ACHN (cell line): ENCODE measurements at places on chromosomes 12 and 14.

DNA sequence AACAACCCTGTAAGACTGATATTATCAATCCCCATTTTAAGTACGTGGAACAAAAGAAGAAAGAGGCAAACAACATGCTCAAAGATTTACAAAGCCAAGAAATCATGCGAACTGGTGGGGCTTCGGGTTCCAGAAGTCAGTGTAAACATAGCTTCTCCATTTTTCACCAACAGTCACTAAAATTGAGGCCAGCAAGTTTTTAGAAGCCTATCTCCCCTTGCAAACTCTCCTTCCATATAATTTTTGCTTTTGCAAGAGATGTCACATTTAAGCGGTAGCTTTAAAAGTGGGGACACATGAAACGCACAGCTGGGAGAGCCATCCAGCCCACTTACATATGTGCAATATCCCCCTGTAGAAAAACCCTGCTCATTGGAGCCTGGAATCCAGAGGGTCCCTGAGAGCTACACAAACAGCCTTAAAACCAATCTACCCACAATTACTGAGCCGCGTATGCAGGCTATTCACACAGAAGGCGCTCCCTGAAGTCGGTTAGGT is 797 bp downstream of the SLC11A2 start:
- DNase-seq, result no peak

DNA sequence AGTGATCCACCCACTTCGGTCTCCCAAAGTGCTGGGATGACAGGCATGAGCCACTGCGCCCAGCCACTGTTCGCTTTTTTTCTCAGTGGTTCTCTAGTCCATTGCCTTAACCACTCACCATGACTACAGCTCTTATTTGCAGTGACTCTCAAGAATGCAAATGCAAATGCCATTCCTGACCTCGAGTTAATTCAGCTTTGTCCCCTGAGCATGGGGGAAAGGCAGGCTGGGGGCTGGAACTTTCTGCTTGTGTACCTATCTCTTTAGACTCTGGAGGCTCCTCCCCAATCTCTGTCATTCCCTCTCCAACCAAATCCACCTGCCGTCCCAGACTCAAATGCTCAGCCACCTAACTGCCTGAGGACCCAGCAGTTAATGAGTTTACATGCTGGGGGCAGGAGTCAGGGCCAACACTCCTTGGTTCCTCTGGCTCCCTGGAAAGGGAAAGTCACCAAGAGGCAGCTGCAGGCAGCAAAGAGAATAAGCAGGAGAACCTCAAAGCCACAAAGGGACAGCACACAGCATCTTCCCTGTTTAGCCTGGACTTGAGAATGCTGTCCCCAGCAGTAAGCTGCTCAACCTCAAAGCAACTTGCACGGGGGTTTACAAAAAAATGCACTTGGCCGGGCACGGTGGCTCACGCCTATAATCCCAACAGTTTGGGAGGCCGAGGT is 5.3 kb upstream of the HNF1A start:
- DNase-seq, result peak; percentile 44

GRCh38 chr14:30558362-30558674 is 640 bp upstream of the G2E3 start:
- DNase-seq, result no peak

GRCh38 chr12:129196927-129197326 is 343.6 kb downstream of the GLT1D1 start:
- no peak for DNase-seq

- no peak for DNase-seq
Observed at GRCh38 chr12:124480469-124481256, 86.7 kb downstream of the NCOR2 start.

GRCh38 chr14:52686176-52686575 is 9.2 kb downstream of the ERO1A start:
- DNase-seq, result no peak

GRCh38 chr12:48105321-48105866 is 485 bp downstream of the SENP1 start:
- no peak for DNase-seq

DNA sequence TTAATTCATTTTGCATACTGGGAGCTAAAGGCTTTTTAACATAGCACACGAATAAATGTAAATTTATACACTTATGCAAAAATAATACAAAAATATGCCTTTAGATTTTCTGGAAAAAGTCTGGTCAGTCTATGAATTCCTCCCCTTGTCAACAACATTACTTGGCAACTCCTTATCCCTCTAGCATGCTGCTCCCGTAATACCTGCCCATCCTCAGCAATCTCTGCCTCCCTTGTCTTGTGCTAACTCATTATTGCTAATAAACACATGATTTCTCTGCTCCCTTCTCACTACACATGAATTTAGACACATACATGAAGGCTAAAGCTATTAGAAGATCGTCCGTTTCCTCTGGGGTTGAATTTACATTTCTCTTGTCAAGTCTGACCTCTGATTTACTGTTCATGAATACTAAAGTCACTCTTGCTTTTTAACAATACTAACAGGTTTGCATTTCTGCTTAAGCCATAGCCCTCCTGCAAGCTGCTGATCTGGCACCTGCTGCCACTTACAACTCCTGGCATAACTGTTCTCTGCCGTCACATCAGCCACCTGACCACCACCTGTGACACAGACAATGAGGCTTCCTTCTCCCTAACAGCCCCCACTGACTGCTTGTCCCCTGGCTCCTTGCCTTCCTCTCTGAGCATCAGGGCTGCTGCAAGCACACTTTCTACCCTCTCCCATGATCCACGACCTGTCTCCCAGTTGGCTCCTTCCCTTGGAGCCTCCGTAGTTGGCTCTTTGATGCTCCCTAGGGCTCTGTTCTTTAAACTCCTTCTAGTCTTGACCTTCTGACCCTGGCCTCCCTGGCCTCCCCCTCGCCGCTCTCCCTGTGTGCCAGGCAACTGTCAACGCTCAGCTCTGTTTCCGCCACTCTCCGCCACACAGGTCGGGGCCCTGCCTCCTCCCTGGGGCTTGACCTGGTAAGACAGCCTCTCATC is 177.6 kb downstream of the CALM1 start:
- DNase-seq, result no peak

GRCh38 chr12:66533767-66534166 is 145.1 kb downstream of the GRIP1 start:
- no peak for DNase-seq

DNA sequence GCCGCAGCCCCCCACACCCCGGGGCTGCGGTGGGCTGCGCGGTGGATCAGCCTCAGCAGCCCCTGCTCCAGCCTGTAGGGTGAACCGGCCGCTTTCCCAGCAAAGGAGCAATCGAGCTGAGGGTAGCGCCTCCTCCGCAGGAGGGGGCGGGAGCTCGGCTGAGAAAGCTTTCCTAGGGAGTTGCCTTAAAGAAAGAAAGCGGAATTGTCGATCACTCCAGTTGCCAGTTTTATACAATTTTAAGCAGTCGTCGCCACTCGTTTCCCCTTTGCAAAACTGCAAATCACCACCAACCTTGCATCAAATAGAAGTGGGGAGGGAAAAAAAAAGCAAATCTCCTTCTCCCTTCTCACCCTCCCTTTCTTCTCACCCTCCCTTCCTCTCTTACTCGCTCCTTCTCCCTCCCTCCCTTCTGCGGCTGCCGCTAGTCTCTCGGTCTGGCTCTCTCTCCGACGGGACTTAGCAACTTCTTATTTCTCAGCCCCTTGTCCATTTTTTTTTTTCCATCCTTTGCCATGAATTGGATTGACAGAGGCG is at the start of gene PDE3A:
TSS of gene PDE3A (plus strand) at position 424 of the 537 bp plus-strand sequence. CDS start 748 bp downstream, outside the sequence.
- DNase-seq, result peak; percentile 80

DNA sequence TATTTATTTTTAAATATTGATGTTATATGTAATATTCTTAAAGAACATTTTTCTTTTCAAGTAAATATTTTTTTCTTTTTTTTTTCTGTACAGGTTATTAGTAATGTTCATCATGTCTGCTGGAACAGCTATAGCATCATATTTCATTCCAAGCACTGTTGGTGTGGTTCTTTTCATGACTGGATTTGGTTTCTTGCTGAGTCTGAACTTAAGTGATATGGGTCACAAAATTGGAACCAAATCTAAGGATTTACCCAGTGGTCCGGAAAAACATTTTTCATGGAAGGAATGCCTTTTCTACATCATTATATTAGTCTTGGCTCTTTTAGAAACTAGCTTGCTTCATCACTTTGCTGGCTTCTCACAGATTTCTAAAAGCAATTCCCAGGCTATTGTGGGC is 23.2 kb downstream of the PCNX4 start:
- DNase-seq, result no peak

DNA sequence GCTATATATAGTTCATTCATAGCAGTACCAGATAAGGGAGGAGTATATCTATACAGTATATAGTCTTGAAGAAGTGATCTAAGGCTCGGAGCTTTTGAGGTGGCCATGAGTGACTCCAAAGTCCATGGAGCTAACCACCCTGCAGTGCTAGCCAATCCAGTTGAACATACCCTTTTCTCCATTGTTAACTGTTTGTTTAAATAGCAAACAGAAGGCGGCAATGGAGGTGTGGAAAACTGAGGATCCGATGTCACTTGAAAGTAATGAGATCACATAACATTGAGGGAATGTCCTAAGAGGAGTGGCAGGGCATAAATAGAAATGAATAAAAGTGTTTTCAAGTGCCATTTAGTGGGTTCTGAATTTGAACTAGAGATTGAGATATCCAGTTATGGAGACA is 12.4 kb upstream of the SNAPC1 start:
- DNase-seq, result peak; percentile 50

DNA sequence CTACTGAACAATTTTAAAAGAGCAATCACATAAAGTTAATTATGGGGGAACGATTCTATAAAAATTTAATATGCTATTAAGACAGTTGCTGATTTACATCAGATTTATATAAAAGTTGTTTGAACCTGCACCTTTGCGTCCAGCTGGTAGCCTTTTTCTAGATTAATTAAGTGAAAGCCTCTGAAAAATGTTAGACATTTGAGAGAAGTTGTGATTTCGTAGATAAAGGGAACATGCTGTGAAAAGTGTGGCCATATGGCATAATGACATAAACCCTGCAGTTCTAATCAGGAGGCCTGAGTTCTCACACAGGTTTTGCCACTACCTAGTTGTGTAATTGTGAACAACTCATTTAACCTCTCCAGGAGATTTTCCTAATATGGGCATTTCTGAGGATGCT is 187.2 kb downstream of the TMTC2 start:
- no peak for DNase-seq

DNA sequence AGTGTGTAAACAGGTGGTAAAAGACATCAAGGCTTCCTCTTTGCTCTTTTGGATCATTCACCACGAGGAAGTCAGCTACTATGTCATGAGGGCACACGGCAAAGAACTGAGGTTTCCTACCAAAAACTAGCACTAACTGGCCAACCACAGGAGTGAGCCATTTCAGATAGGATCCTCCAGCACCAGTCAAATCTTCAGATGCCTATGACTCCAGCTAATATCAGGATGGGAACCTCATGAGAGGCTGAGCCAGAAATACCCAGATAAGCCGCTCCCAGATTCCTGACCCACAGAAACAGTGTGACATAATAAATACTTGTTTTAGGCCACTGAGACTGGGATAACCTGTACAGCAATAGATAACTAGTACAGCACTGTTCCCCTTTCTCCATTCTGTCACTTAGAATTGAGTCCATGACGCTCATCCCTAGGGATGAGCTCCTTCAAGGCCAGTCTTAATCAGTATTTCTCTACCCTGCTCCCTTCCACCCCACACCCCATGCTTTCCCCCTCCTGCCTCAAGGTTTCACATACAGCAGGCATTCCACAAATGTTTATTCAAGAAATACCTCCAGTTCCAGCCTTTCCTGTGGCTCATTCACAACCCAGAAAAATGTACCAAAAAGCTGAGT is 68.4 kb downstream of the PPM1H start:
- peak; percentile 72 for DNase-seq

GRCh38 chr12:9260931-9261330 is 52.7 kb upstream of the PZP start:
- no peak for DNase-seq

- DNase-seq, result no peak
Observed at GRCh38 chr12:123471374-123472068, 13.6 kb downstream of the SNRNP35 start.

DNA sequence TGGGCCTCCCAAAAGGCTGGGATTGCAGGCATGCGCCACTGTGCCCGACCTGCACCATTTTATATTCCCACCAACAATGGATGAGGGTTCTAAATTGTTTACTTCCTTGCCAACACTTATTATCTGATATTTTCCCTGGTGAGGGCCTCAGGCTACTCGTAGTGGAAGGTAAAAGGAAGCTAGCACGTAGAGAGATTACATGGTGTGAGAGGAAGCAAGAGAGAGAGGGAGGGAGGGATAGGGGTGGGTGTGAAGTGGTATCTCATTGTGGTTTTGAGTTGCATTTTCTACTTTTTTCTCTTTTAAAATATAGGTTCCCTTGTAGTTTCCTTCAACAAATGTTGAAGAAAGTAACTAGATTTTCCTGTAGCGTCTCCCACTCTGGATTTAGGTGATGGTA is 30.9 kb downstream of the MYO1H start:
- DNase-seq, result no peak

- no peak for DNase-seq
Observed at GRCh38 chr14:36493761-36494160, 26.3 kb downstream of the NKX2-1 start.

DNA sequence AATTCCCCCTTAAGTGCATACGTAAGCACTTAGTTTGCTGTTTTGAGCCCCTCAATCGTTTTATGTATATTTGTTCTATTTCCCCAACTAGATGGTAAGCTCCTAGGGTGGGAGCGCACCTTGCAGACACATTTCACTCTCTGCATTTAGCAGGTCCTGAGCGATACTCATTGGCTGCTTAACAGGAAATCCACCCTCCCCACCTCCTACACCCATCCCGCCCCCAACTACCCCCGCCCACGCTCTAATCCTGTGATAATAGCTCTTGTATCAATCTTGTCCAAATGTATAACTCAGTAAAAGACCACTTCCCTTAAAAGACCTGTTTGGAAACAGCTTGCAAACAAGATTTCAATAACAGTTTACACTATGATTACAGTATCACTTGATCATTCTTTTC is 8.1 kb downstream of the LPAR5 start:
- no peak for DNase-seq

DNA sequence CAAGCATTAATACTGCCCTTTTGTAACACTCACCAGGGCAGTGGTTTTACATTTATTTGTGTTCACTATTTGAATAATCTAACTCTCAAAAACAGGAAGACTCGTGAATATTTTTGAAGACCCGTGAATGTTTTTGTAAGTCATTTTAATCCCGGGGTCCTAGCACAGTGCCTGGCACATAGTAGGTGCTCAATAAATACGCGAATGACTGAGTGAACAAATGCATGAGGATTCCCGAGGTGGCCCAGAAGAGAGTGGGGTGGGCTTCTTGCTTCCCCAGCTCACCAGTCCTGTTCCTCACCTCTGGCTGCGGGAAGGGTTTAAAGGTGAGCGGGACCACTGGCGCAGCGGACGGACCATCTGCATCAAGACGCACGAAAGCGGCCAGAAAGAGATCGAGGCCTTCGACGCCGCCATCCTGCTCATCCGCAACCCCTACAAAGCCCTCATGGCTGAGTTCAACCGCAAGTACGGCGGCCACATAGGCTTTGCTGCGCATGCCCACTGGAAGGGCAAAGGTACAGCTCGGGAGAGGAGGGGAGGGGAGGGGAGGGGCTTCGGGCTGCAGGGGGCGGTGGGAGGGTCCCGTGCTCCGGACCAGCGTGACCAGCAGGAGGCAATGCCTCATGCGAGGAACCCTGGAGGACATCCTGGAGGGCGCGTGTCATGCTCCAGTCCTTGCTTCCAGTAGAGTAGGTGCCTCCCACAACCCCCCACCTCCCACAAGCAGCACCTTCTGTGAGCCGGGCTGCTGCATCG is 98.9 kb downstream of the CMKLR1 start:
- DNase-seq, result no peak

- DNase-seq, result no peak
Observed at GRCh38 chr12:132191715-132192553, 47.7 kb downstream of the NOC4L start.
